Substantia nigra (tissue), 51 donors: ENCODE measurements at places on chromosomes 5 and 9.

DNA sequence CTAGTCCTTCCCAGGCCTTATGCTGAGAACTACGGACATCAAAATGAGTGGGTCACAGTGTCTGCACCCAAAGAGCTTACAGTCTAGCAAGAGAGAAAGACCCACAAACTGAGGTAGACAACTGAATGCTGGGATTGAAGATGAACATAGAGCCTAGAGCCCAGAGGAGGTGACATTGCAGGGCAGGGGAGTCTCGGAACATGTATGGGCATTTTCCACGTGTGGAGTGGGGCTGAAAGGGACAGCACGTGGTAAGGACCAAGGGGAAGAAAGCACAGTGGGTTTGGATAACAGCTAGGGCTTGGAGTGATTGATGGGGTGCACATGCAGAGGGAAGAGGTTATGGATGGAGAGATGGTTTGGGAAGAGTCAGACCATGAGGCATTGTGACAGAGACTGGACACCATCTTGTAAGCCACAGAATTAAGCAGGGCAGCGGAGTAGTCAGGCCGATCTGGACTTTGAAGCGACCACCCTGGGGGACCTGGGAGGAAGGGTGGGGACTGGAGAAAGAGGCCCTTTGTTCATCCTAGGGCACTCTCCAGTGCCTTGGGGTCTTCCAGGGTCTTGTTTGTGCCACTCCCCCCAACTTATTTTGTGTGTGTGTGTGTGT, 47.5 kb upstream of the SH3PXD2B start:
- no peak for DNase-seq

- DNase-seq, result no peak
Observed at GRCh38 chr9:90641884-90642487, 638 bp downstream of the DIRAS2 start.

GRCh38 chr5:125835293-125836172, 587.7 kb upstream of the GRAMD2B start:
- DNase-seq, result no peak

DNA sequence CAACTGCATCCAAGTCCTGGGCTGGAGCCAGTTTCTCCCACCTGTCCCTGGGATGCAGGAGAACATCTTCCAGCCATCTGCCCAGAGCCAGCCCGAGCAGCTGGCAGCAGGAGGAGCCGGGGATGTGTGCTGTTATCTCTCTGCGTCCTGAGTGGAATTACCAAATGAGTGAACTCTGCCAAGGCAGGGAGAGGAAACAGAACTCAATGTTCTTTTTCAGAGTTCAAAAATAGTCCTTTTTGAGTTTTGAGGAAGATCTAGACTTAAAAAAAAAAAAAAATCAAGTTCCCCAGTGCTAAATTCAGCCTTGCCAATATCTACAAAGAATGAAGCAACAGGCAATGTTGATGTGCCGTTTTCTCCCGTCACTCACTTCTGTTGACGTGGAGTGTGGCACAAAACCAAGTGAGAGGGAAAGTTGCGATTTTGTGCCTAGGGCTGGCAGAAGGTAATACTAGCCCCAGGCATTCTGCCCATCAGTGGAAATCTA, 56.2 kb downstream of the TMOD1 start:
- peak; percentile 45 for DNase-seq

- no peak for DNase-seq
Observed at GRCh38 chr5:133730346-133730745, 118.0 kb upstream of the FSTL4 start.

- DNase-seq, result no peak
Observed at GRCh38 chr9:132249123-132249522, 87.3 kb downstream of the NTNG2 start.

DNA sequence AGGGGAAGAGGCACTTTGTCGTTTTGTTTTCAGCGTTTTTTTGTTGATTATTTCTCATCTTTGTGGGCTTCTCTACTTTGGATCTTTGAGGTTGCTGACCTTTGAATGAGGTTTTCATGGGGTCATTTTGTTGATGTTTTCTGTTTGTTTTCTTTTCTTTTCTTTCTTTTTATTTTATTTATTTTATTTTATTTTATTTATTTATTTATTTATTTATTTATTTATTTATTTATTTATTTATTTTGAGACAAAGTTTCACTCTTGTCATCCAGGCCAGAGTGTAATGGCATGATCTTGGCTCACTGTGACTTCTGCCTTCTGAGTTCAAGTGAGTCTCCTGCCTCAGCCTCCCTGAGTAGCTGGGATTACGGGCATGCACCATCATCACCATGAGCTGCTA, 946.7 kb downstream of the TLE4 start:
- DNase-seq, result no peak

DNA sequence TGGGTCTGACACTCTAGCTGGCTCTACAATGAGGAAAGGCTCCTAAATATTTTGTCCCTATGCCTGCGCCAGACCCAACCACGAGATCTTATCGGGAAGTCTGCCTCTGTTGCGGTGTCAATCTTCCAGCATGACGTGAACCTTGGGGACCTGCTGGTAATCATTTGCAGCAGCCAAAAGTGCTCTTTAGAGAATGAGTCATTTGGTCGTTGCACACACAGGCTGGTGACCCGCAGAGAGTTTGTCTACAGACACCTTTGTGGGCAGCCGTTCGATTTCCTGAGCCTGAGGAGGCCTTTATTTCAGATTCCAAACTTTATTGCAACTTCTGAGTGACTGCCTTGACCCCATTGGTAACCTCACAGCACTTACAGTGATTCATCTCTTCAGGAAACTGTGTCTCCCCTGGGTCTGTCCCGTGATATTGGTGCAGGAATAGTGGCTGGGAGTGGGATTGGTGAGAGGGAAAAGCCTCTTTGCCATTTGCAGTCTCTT, 326.1 kb downstream of the NSG2 start:
- no peak for DNase-seq

GRCh38 chr5:6541256-6542013, 91.4 kb downstream of the NSUN2 start:
- DNase-seq, result no peak

DNA sequence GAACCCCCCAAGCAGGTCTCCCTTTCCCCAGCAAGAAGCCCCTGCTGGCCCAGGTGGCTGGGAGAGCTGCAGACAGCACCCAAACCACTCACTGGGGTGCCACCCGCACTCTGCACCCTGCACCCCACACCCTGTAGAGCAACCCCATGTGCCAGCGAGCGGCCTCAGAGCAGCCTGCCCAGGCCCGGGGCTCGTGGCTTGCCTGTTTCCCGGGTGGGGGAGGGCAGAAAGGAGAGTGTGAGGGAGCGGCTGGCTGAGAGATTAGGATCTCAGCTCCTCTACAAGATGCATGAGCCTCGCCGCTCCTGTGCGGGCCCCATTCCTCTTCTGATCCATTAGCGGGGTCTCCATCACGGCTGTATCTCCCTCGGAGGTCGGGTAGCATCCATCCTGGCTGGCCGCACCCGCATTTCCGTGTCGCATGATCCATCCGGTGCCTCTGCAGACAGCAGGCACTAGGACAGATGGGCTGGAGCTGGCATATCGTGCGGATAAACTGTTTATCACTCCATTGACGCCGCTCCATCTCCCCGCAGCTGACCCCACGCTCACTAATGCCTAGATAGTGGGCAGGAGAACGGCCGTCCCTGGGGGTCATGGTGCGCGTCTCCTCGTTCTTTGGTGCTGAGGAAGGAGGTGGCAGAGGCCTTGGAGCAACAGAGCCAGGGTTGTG, 54.4 kb downstream of the MRPL36 start:
- DNase-seq, result no peak

DNA sequence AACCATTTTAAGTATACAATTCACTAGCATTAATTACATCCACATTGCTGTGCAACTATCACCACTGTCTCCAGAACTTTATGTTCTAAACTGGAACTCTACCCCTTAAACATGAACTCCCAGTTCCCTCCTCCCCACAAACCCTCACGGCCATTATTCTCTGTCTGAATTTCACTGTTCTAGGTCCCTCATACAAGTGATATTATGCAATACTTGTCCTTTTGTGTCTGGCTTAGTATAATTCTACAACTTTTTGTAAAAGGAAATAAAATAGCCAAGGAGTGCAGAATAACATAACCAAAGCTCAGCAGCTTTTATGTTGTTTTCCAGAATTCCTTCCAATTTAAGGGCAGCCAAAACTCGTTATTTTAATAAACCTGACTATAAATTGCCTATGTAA, 53.2 kb downstream of the NAA35 start:
- no peak for DNase-seq

- no peak for DNase-seq
Observed at GRCh38 chr9:87836951-87837705, 45.5 kb upstream of the SPATA31E1 start.

GRCh38 chr5:176806137-176806536, 4.2 kb upstream of the UNC5A start:
- DNase-seq, result no peak

GRCh38 chr5:80754900-80755299, 100.1 kb upstream of the DHFR start:
- no peak for DNase-seq

DNA sequence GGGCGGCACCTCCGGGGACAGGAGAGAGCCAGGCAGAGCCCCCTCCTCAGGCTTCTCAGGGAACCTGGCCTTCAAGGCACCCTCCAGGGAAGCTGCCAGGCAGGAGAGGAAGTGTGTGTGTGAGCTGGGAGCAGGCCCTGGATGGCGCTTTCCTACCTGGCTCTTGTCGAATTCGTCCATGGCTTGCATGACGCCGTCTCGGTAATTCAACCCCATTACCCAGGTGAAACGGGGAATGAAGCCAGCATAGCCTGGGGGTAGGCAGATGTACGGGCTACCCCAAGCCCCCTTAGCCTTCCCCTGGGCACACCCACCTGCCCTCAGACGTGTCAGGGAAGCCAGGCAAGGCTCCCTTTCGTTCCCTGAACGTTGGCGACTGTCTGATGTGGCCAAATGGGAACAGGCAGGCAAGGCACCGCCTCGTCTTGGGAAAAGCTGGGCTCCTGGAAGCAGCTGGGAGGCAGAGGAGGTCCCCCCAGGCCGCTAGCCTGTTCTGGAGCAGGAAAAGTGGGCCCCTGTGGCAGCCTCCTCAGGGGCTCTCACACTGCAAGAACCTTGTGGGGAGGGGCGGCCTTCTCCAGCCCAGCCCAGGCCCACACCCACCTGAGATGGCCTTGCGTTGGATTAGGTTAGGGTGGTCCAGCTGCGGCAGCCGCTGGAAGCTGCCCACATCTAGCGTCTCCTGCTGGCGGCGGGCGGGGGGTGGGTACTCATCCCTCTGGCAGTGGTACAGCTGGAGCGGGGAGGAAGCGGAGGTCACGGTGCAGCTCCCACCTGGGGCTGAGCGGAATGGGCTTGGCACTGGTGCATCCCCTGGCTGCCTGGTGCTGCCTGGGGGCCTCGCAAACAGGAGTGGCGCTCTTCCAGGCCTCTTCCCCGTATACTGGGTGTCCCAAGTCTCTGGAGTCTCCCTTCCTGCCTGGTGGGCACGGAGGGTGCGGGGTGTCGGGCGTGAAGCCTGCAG, 3.7 kb downstream of the TUBB4B start:
- DNase-seq, result no peak

DNA sequence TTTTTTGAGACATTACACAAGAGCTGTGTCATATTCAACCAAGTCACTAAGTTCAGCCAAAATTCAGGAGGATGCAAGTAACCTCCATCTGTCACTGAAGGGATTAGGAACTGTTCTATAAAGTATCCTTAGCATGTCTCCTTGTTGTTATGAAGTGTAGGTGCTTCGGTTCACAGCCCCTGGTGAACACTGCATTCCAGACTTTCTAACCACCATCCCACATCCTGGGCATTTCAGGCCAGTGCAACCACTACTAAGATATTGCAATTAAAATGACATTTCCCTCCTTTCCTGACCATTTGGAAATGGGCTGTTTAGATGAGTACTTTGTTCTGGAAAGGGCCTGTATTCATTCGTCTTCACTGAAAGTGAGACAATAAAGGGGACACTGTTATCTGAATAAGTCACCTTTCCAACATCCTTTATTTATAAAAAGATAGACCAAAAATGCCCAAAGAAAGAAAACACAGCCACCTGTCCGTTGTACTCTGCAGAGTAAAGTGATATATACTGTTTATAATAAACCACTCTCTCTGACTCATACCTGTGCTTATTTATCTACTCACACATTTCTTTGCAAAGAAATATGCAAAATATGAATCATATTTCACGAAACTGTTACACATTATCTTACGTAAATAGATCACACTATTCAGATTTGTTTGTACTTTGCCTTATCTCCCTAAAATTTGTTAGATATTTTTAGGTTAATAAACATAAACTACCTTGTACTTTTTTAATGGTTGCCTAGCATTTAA, 861.9 kb downstream of the CDH18 start:
- no peak for DNase-seq

GRCh38 chr9:77975806-77976205, 55.8 kb downstream of the GNAQ start:
- DNase-seq, result no peak

- no peak for DNase-seq
Observed at GRCh38 chr5:124285071-124285470, 461.4 kb downstream of the ZNF608 start.

DNA sequence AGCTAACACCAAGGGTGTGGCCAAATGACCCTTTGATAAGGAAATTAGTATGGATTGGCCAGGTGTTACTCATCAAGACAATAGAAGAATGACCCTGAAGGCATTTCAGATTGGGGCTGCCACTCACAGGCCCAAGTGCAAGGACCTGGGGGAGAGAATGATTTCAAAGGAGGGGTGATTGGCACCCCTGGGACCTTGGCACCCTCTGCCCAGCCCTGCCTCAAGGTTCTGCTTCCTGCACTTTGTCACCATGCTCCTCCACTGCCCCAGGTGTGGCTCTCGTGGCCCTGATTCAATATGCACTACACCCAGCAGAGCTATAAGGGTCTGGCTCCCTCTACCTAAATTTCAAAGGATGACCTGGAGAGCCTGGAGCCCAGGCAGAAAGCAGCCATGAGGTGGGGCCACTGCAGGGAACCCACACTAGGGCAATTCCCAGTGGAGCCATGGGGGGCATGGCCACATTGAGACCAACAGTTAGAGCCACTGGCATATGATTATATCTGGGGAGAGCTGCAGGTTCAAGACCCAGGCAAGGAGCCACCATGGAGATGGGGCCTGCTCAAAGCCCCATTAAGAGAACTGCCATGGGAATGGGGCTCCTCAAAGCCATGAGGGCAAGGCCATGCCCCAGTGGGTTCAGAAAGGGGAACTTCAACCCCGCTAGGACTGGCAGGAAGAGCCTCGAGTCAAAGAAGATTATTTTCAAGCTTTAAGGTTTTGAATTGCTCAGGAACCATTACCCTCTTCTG, 93.0 kb downstream of the CEMIP2 start:
- no peak for DNase-seq

DNA sequence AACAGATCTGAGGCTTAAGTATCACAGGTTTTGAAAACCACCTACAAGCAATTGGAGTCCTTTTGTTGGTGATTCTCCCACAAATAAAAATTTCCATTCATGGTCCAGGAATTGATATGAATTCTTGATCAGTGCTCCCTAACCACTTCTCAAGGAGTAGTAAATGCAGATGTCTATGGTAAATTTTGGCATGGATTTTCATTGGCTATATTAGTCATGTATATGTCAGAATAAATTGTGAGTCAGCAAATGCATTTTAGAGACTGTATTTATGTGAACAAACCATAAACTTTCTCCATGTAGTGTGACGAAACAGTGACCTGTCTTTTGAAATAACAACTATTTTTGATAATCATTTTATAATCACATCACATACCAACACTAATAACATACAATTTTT, 611.1 kb downstream of the HTR1A start:
- DNase-seq, result no peak
